ENCODE measurements at places on chromosomes 4 and X. TPM values are rescaled to one million over a fixed set of nuclear protein-coding genes. Genes with fewer than 3 reads are reported as not detected.

DNA sequence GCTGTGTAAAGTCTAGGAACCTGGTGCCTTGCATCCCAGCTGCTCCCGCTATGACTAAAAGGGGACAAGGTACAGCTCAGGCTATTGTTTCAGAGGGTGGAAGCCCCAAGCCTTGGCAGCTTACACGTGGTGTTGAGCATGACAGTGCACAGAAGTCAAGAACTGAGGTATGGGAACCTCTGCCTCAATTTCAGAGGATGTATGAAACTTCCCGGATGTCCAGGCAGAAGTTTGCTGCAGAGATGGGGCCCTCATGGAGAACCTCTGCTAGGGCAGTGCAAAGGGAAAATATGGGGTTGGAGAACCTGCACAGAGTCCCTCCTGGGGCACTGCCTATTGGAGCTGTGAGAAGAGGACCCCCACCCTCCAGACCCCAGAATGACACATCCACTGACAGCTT lies 76.6 kb downstream of the DDX60 start:
- no peak overlapping the region for H3K4me3 ChIP-seq
- H3K27ac ChIP-seq = no peak overlapping the region
- H3K27me3 ChIP-seq = no peaks in the 10 kb centered on the region
- H3K4me1 ChIP-seq = no peaks in the 10 kb centered on the region
- no peak for DNase-seq

The RAB39B gene
- total RNA-seq = 13.6 TPM

The NDST3 gene
- not detected for total RNA-seq

- H3K4me3 ChIP-seq = no peak overlapping the region
- H3K27me3 ChIP-seq = peaks cover 60% of the 10 kb centered on the region
- no peaks in the 10 kb centered on the region for H3K36me3 ChIP-seq
- H3K4me1 ChIP-seq = peaks cover 27% of the 10 kb centered on the region
- H3K27ac ChIP-seq = no peak overlapping the region
These were observed 2.7 kb downstream of the FAT4 start for GRCh38 chr4:125317525-125317877.

The GYPA gene
- not detected for total RNA-seq

GRCh38 chr4:48175328-48175727 lies 41.3 kb upstream of the TXK start:
- H3K27ac ChIP-seq = no peak overlapping the region
- no peak for DNase-seq
- H3K36me3 ChIP-seq = no peaks in the 10 kb centered on the region
- H3K4me1 ChIP-seq = peaks cover 14% of the 10 kb centered on the region
- H3K27me3 ChIP-seq = no peaks in the 10 kb centered on the region
- no peak overlapping the region for H3K4me3 ChIP-seq

The NAP1L2 gene
- 2.9 TPM for total RNA-seq

- no peak overlapping the region for H3K27ac ChIP-seq
- peaks cover 2% of the 10 kb centered on the region for H3K4me1 ChIP-seq
- no peak overlapping the region for H3K4me3 ChIP-seq
- H3K36me3 ChIP-seq = no peaks in the 10 kb centered on the region
- no peak for DNase-seq
These were observed 174.5 kb downstream of the CPE start for GRCh38 chr4:165553221-165553810.

- H3K27ac ChIP-seq = no peak overlapping the region
- no peak overlapping the region for H3K4me3 ChIP-seq
- no peaks in the 10 kb centered on the region for H3K36me3 ChIP-seq
- H3K27me3 ChIP-seq = peaks cover 6% of the 10 kb centered on the region
- no peak for DNase-seq
- H3K4me1 ChIP-seq = no peaks in the 10 kb centered on the region
These were observed 70.3 kb downstream of the ANXA10 start for GRCh38 chr4:168162604-168163003.

The NPY5R gene
- total RNA-seq = not detected

DNA sequence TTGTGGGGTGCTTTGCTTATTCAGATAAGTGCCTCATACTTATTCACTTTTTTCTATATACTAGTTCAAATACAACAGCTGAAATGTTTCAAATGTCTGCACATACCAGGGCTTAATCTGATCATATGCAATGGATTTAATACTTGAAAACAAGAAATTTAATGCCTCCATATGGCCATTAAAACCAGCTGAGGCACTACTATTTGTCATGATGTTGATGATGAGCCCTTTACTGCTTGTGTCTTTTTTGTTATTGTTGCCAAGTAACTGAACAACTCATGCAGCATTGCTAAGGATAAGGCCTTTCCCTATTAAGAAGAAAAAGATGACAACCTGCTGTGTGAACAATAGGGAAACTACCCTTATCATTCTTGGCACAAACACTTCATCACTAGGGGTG lies 52.5 kb downstream of the MAGEB10 start:
- H3K27me3 ChIP-seq = no peaks in the 10 kb centered on the region
- no peak overlapping the region for H3K4me3 ChIP-seq
- no peaks in the 10 kb centered on the region for H3K4me1 ChIP-seq
- DNase-seq = no peak
- H3K36me3 ChIP-seq = no peaks in the 10 kb centered on the region
- H3K27ac ChIP-seq = no peak overlapping the region

GRCh38 chrX:110417128-110417527 lies 58.5 kb downstream of the RTL9 start:
- H3K27me3 ChIP-seq = no peaks in the 10 kb centered on the region
- no peaks in the 10 kb centered on the region for H3K36me3 ChIP-seq
- no peak overlapping the region for H3K27ac ChIP-seq
- DNase-seq = no peak
- no peaks in the 10 kb centered on the region for H3K4me1 ChIP-seq

The RPS6KA6 gene
- 0.17 TPM for total RNA-seq

DNA sequence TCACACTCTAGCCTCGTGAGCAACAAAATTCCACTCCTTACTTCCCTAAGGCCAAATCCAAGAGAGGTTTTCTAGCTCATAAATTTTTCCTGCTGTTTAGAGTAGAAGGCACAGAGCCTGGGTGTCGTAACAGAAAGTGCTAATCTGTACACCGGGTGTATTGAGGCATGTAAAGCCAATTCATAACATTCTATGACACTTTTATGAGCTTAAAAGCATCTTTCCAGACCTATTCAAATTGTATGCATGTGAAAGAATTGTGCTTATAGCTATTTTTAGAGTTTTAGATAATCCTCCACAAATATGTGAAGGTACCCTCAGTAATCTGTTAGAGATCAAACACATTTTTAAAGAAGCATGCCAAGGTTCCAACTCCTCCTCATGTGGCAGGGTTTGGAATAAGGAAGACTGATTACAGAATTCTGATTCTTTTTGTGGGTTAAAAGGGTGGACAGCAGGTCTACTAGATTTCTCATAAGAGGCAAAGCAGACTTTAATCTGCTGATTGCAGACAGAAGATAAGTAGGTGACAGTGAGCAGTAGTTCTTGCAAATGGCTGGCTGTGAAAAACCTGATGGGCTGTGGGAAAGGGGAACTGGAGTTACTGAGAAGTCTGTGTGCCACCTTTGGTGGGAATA lies 25.5 kb upstream of the LRCH2 start:
- no peaks in the 10 kb centered on the region for H3K36me3 ChIP-seq
- no peak overlapping the region for H3K27ac ChIP-seq
- H3K27me3 ChIP-seq = no peaks in the 10 kb centered on the region
- no peaks in the 10 kb centered on the region for H3K4me1 ChIP-seq
- no peak overlapping the region for H3K4me3 ChIP-seq

DNA sequence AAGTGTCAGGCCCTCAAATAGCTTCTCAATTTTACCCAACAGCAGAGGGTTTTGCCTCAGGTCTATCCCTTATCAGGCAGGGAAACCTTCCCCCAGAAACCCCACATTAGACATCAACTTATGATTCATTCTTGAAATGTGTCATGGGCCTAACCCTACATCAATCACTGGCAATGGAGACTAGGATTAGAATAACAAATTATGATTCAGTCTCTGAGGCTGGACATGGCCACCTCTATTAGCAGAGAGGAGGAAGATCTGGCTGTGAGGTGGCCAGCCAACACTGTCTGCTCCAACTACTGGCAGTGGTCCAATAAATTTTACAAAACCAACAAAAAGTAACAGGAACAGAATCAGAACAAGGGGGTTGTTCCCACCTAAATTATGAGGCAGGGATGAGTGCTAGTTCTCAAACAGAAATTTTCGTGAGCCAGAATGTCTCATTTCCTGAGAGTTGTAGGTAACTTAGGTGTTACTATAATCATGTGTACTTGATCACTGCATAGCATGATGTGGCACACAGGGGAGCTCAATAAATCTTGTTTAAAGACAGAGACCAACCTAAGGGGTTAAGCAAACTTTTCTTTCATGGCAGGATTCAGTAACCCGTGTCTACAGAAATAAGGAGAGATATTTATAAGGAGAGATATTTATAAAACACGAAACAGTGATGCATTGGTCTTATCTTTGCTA lies 126.8 kb downstream of the NFKB1 start:
- peak; percentile 37 for DNase-seq
- H3K36me3 ChIP-seq = peaks cover 5% of the 10 kb centered on the region
- no peaks in the 10 kb centered on the region for H3K27me3 ChIP-seq
- H3K4me1 ChIP-seq = peaks cover 67% of the 10 kb centered on the region
- no peak overlapping the region for H3K4me3 ChIP-seq
- H3K27ac ChIP-seq = peak overlapping the region; percentile 69

The CXCL1 gene
- total RNA-seq = not detected

GRCh38 chr4:74097631-74098426 lies 1.2 kb downstream of the CXCL2 start:
- DNase-seq = no peak
- no peak overlapping the region for H3K4me3 ChIP-seq
- no peak overlapping the region for H3K27ac ChIP-seq
- H3K4me1 ChIP-seq = peaks cover 10% of the 10 kb centered on the region
- H3K36me3 ChIP-seq = no peaks in the 10 kb centered on the region
- peaks cover 52% of the 10 kb centered on the region for H3K27me3 ChIP-seq

- no peak for DNase-seq
- H3K4me1 ChIP-seq = no peaks in the 10 kb centered on the region
- no peak overlapping the region for H3K4me3 ChIP-seq
- peaks cover 1% of the 10 kb centered on the region for H3K27me3 ChIP-seq
- H3K27ac ChIP-seq = no peak overlapping the region
- no peaks in the 10 kb centered on the region for H3K36me3 ChIP-seq
These were observed 26.0 kb downstream of the SMIM43 start for GRCh38 chr4:121738780-121739535.

The AMTN gene
- not detected for total RNA-seq

GRCh38 chr4:181944527-181944926 lies 298.7 kb upstream of the TENM3 start:
- DNase-seq = no peak
- no peaks in the 10 kb centered on the region for H3K4me1 ChIP-seq
- no peaks in the 10 kb centered on the region for H3K36me3 ChIP-seq

The CT45A8 gene
- total RNA-seq = not detected

DNA sequence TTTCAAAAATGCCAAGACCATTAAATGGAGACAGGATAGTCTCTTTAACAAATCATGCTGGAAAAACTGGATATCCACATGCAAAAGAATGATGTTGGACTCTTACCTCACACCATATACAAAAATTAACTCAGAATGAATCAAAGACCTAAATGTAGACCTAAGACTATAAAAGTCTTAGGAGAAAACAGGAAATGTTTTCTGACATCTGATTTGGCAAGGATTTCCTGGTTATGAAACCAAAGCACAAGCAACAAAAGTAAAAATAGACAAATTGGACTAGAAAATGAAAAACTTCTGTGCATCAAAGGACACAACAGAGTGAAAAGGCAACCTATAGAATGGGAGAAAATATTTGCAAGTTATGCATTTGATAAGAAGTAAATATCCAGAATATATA lies 37.6 kb downstream of the ARFIP1 start:
- DNase-seq = no peak
- H3K36me3 ChIP-seq = peaks cover 47% of the 10 kb centered on the region
- H3K4me3 ChIP-seq = no peak overlapping the region

- H3K36me3 ChIP-seq = no peaks in the 10 kb centered on the region
- no peak overlapping the region for H3K27ac ChIP-seq
- no peak for DNase-seq
- H3K27me3 ChIP-seq = no peaks in the 10 kb centered on the region
- no peaks in the 10 kb centered on the region for H3K4me1 ChIP-seq
These were observed 74.3 kb downstream of the WFS1 start for GRCh38 chr4:6343939-6344408.

GRCh38 chrX:23756165-23756564 lies 13.1 kb upstream of the ACOT9 start:
- peaks cover 8% of the 10 kb centered on the region for H3K4me1 ChIP-seq
- no peak overlapping the region for H3K4me3 ChIP-seq
- H3K36me3 ChIP-seq = no peaks in the 10 kb centered on the region
- H3K27me3 ChIP-seq = no peaks in the 10 kb centered on the region
- DNase-seq = peak; percentile 62

DNA sequence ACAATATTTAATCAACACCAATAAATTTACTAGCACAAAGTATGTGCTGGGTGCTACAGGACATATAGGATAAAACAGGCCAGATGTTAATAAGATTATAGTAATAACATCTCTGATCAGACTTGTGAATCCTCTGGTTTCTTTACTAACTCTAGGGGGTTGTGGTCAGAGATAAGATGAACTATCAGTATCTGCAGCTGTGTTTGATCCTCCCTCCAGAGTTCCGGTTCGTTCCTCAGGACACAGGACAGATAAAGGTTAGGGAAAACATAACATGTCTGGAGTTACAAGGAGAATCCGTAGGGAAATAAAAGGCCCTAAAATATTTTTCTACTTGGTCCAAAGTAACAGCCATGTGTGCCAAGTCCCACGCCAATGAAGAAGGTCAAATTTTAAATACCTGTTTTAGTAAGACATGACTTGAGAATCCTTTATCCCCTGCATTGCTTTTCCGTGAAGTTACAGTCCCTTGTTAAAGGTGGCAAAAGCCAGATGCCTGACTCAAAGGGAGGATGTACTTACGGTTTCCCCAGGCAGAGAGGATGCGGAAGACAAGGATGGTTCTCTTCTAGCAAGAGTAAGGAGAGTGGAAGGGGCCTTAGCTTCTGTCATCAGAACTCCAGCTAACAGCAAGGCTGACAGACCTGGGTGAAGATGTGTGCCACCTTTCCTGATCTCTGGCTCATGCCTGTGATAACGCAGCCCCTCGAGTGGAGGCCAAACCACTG lies 44.4 kb downstream of the KIAA0232 start:
- peaks cover 25% of the 10 kb centered on the region for H3K4me1 ChIP-seq
- no peak overlapping the region for H3K4me3 ChIP-seq
- H3K36me3 ChIP-seq = peaks cover 32% of the 10 kb centered on the region

The RS1 gene
- not detected for total RNA-seq

DNA sequence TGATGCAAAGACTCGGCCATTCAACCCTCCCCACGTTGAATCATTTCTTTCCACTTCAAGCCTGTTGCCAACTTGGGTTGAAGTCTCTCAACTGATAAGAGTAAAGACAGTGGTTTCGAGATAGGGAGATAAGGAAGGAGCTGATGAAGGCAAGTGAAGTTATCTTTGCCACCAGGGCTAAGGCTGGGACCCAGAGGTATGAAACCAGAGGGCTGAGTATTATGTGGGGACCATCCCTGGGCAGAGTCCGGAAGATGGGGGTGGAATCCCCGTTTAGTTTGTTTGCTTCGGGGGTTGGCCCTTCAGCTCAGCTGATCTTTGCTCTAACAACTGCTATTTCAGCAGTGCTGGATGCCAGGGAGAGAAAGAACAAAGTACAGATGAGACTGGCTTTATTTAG lies 2.3 kb upstream of the XPNPEP2 start:
- peaks cover 18% of the 10 kb centered on the region for H3K4me1 ChIP-seq
- DNase-seq = no peak
- H3K4me3 ChIP-seq = no peak overlapping the region
- peak overlapping the region; percentile 3 for H3K27ac ChIP-seq
- H3K36me3 ChIP-seq = no peaks in the 10 kb centered on the region

The UVSSA gene
- total RNA-seq = 21.5 TPM

The RTL5 gene
- total RNA-seq = 0.76 TPM

The BMX gene
- not detected for total RNA-seq

Data from activated CD4-positive, alpha-beta memory T cell treated with anti-CD3 and anti-CD28 coated beads for 36 hours (primary cell).